ENCODE measurements at places on chromosomes 2 and 18.

GRCh38 chr2:157627594-157628476, 829 bp downstream of the ACVR1C start:
- no peak for DNase-seq

GRCh38 chr2:63891488-63892030, 49.9 kb downstream of the UGP2 start:
- DNase-seq = no peak

- no peak for DNase-seq
Measured at GRCh38 chr2:37692711-37693110, 21.3 kb upstream of the CDC42EP3 start.

GRCh38 chr2:235654103-235654813, 160.4 kb downstream of the AGAP1 start:
- no peak for DNase-seq

DNA sequence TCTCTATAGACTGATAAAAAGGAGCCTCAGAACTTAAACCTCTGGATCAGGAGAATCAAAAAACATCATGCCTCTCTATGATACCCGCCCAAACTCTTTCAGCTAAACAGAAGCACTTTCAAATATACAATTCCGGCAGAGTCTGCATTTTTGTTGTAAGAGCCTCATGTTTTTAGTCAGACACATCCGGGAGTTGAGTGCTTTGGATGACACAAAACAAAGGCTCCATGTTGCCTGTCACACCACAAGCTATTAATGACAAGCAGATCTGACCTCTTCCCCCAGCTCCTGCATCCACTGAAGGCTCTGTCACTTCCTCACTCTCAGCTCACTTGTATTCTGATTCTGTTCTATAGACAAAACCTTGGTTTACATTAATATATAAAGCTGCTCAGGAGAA, 33.2 kb downstream of the SLC38A11 start:
- no peak for DNase-seq

GRCh38 chr18:378079-378478, 110.2 kb upstream of the THOC1 start:
- DNase-seq = no peak

DNA sequence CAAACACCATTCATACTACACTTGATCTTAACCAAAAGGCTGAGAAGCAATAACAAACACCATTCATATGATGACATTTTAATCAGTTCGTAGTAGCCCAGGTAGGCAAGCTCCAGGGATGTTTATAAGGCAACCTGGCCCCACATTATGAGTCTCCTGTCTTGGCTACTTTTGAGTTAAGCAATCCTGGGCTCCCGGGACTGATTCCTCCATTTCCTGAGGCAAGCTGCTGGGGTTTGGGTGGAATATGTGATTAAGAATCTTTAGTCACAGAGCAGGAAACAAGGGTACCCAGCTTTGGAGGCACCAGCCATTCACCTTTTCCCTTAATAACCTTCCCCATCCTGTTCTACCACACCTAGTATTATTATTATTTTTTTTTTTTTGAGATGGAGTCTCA, 24.5 kb upstream of the SPRED2 start:
- DNase-seq = no peak

DNA sequence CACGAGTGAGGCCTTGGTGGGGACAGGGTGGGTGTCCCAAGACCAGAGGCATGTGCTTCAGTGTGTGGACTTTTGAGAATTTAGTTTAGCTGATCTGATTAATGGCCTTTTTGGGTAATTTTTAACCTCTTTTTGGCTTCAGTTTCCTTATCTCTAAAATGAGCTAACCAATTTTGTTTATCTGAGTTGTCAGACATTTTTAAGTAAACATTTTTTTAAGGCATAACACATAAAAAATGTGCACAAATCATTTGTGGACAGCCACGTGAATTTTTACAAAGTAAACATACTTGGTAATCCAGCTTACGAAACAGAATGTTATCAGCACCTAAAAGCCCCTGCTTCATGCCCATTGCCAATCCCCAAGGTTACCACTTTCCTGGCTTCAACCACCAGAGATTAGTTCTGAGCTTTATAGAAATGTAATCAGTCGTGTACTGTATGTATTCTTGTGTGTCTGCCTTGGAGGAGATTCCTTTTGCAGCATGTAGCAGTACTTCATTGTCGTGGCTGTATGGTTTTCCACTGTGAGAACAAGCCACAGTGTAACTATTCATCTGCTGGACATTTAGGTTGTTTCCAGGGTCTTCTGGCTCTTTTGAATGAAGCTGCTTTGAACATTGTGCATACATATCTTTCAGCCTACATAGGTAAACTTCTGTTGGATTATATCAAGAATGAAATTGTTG, 8.4 kb upstream of the INO80C start:
- DNase-seq = no peak

GRCh38 chr2:36536776-36537175, 61.2 kb downstream of the FEZ2 start:
- DNase-seq = no peak

DNA sequence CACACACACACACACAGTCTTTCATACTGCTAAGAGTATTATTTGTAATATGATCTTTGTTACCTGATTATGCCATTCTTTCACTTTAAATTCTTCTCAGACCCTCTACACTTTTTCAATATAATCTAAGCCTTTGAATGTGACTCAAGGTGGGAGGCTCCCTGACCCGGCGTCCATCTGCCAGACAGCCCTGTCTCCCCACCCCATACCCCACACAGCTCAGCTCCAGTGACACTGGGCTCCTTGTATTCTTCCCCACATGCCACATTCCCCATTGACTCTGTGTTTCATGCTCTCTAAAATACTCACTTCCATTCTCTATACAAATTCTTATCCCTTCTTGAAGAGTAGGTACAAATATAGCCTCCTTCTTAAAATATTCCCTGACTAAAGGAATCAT, 442.2 kb downstream of the TGIF1 start:
- DNase-seq = no peak

DNA sequence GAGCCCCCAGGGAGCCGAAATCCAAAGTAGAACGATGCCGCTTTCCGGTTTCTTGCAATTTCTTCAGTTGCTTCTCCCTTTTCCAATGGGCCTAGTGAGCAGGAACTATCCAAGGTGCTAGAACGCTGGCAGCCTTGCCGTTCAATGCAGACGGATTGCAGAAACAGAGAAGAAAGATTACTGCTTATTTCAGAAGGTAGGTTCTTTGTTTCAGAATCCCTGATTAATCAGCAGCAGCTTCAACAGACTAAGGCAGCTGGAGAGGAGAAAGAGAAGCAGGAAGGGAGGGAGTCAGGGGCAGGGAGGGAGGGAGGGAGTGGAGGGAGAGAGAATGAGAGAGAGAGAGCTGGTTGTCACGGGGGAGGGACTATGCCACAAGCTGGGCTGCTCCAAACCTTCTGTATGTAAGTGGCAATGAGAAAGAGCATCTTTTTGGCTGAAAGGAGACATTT, 576 bp downstream of the NYAP2 start:
- DNase-seq = no peak

Data from stimulated activated CD8-positive, alpha-beta memory T cell treated with anti-CD3 and anti-CD28 coated beads, Interleukin-15, amount 100 ng/mL, for 24 hours (primary cell).